ENCODE measurements at places on chromosomes 6 and 20.
A peak's percentile ranks its signal among the peaks of the same experiment; 100 is the strongest.

- DNase-seq: no peak
Observed at GRCh38 chr20:56826306-56826704, 197.2 kb downstream of the TFAP2C start.

DNA sequence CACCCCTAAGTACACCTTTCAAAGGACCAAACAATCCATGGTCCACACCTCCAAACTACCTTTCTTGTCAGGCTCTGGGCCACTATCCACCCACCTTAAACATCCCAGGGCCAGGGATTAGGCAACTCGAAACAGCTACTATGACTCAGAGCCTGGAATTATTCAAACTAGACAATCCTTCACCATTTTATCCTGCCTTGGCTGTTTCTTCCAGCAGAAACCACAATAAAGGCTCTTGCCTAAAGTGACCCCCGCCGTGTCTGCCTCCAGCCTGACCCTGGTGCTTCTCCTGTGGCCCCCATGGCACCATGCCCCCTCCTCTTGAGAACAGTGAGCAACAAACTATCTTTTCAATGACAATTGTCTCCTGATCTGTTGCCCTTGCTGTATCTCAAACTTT, 195.5 kb downstream of the EPM2A start:
- no peak for DNase-seq

GRCh38 chr6:148747471-148748165, 788 bp downstream of the UST start:
- DNase-seq: peak; percentile 32

DNA sequence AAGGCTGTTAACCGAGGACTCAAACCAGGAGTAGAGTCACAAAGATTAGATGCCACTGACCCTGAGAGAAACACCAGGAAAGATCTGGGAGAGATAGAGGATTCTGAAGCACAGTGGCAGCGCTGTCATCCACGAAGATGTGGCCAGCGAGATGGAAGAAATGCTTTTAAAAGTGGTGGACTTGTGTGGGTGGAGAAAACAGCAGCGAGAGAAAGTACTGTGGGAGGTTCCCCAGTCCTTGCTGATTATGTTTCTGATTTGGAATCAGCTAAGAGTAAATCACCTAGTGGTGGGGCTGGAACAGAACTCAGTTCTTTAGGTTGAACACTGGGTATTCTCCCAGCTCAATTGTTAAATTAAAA, 435 bp upstream of the ZNF322 start:
- no peak for DNase-seq

GRCh38 chr6:83517500-83517899, 5.2 kb downstream of the PRSS35 start:
- no peak for DNase-seq

DNA sequence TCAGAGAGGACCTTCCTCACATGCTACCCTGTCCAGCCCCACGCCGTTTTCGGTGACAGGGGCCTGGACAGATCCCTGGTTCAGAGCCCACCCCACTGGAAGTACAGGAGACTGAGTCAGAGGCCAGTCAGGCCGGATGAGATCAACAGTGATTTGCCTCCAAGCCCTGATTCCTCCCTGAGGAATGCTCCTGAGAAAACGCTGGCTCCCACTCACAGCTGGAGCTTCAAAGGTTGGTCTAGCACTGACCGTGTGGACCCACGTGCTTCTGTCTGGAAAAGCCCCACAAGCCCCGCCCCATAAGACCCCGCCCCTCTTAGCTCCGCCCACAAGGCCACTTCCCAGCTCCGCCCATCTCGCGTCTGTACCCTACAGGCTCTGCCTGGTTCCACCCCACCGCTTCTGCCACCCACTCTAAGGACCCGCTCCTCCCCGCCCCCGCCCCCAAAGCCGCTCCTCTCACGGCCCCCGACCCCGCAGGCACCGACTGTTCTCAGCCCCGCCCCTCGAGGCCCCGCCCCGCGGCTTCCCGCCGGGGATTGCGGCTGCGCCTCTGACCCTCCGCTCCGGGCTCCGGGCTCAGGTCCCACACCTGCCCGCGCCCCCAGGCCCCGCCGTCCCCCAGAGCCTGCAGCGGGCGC, 64.9 kb upstream of the BHLHE23 start:
- DNase-seq: no peak

- DNase-seq: no peak
Observed at GRCh38 chr6:107179004-107179403, 63.7 kb upstream of the BEND3 start.

- DNase-seq: no peak
Observed at GRCh38 chr6:45474376-45474775, 96.6 kb upstream of the SUPT3H start.

- DNase-seq: peak; percentile 73
Observed at GRCh38 chr6:104428184-104428583, 431.5 kb downstream of the HACE1 start.

DNA sequence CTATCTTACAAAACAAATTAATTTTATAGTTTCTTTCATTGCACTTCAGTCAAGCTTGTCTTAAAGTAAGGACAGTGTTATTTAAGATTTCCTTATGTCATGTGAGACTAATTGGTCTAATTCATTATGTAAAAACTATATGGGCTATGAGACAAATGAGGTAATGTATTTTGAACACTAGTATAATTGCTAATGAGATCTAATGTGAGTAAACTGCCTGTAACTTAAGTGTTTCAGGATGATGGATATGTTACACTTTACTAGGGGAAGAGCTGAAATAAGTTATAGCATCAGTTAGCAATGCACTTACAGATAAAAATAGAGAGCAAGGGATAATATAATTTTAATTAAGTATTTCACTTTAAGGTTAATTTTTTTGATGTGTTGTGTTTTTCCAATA, 386.3 kb upstream of the MAP3K7 start:
- DNase-seq: no peak

- peak; percentile 2 for DNase-seq
Observed at GRCh38 chr20:43681468-43681942, 14.6 kb downstream of the MYBL2 start.

DNA sequence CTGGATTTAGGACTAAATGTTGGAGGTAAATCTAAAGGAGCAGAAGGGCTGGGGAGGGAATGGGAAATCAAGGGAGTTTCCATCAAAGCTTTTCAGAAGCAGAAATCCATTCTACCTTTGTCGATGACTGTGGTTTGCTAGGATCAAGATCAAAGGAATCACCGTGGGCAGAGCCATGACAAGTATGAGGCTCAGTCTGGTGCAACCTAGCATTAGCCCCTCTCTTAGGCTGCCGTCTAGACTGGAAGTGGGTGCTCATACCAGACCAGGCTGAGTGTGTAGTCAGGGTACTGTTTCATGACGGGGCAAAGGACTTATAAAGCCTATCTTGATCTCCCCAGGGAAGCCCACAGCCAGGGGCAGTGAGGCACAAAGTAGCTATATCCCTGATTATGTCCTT, 120.5 kb downstream of the BMP2 start:
- no peak for DNase-seq

GRCh38 chr20:46122071-46122470, 4.0 kb downstream of the CD40 start:
- DNase-seq: no peak

- DNase-seq: no peak
Observed at GRCh38 chr6:105896052-105896820, 189.9 kb upstream of the PRDM1 start.

DNA sequence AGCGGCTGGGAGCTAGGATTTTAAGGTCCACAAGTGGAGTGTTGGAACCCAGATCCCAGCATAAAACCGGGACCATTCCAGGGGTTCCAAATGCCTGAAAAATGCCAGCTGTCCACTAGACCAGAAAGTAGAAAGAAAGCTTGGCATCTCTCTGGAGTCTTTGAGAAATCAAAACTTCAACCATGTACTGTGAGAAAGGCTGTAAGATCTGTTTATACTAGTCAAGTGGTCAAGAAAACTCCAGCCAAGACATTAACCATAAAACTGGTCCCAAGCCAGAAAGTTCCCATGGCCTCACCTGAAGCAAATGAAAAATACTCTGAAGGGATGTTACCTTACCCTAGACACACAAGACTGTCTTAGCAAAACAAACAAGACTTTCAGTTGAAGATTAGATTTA, 112.6 kb downstream of the DCDC2 start:
- DNase-seq: no peak

GRCh38 chr6:97282238-97282725, 734 bp downstream of the MMS22L start:
- peak; percentile 2 for DNase-seq

GRCh38 chr6:39657355-39658135, 67.7 kb downstream of the KIF6 start:
- DNase-seq: no peak

- DNase-seq: no peak
Observed at GRCh38 chr6:130697271-130697994, 129.8 kb upstream of the SMLR1 start.

DNA sequence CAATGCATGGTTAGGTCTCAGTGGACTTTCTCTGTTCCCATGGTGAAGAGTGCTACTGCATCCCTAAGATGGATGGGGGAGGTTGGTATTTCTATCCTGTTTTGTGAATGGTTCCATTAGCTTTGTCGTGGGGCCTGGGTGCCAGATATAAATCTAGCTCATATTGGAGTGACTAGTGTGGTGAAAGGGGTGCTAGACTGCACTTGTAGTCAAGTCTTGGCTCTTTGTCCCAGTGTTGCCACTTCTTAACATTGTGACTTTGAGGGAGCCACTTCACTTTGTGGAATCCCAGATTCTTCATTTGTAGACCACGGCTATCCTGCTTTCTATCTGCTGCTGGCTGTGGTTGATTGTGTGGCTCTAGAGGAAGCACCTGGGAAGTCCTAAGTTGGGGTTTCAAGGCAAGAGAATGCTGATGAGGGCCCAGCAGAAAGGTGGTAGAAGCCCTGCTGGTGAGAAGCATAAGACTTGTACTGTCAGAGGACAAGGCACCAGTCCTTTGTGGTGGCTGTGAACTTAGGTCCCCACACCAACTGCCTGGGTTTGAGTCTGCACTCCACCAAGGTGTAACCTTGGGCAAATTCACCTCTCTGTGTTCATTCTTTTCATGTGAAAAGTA, 44.1 kb downstream of the VAPB start:
- no peak for DNase-seq

GRCh38 chr6:128413291-128413690, 107.1 kb downstream of the PTPRK start:
- DNase-seq: no peak

- DNase-seq: no peak
Observed at GRCh38 chr20:39124064-39124463, 161.9 kb downstream of the DHX35 start.

GRCh38 chr6:161211380-161212035, 62.4 kb downstream of the AGPAT4 start:
- DNase-seq: no peak

- DNase-seq: no peak
Observed at GRCh38 chr6:28553986-28554881, 28.6 kb downstream of the GPX5 start.

GRCh38 chr6:107274288-107274687, 159.0 kb upstream of the BEND3 start:
- no peak for DNase-seq

- no peak for DNase-seq
Observed at GRCh38 chr6:20729086-20729485, 194.8 kb downstream of the CDKAL1 start.

DNA sequence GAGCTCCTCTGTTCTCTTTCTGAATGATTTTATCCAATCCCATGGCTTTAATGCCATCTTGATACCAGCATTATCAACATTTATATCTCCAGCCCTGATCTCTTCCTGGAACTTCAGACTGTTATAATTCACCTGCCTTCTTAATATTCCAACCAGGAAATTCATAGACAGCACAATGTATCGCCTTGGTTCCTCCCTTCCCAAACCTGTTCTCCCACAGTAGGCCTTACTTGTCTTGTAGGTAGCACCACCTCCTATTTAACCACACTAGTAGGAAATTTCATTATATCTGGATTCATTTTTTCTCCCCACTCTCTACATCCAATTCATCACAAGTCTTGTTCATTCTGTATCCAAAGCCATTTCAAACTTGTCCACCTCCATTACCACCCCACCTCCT, 106.3 kb upstream of the SHLD1 start:
- no peak for DNase-seq

DNA sequence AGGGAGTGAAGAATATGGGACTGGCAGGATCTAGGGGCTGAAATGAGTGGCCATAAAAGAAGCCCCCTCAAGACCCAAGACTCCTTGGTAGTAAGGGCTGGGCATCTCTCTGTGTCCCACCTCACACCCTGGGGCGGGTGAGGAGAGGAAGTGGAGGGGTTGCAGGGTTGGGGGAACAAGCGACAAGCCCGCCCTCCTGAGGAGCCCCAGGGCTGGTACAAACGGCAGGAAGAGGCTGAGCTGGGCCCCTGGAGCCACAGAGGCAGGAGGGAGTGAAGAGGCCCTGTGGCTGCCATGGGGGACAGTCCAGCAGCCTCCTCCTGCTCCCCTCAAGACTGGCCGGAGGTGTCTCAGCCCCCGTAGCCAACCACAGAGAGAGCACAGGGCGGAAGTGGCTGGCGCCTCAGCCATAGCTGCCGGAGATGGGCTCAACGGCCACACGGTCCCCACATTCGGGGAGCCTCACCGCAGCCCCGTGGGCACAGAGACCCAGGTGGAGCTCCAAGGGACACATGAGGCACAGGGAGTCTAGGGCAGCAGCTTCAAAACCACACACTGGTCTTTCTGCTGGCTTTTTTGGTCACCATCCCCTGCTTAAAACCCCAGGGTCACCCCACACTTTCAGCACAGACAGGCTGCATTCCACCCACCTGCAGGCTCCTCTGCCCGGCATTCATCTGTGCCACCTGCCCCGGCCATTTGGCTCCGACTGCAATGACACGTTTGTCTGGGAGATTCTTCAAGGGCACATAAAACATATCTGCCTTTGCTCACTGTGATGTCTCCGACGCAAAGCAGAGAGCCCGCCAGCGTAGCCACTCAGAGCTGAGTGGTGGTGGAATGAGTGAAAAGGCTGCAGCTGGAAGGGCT, 524 bp downstream of the C20orf203 start:
- DNase-seq: peak; percentile 17

DNA sequence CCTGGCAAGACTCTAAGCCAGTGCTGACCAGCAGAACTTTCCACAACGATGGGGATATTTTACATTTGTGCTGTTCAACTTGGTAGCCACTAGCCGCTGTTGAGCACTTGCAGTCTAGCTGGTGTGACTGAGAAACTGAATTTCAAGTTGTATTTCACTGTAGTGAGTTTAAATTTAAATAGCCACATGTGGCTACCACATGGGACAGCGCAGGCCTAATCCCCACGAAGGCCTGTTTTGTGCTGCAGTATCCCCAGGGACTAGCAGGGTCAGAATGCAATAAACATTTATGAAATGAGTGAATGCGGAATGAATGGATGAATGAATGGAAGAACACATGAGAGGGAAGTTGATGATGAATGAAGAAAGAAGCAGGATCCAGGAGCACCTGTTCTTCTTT, 115.8 kb downstream of the TRERF1 start:
- DNase-seq: no peak
